CD4-positive, CD25-positive, alpha-beta regulatory T cell (primary cell): ENCODE measurements at places on chromosomes 13 and 19.

GRCh38 chr19:49520705-49521319 lies 7.0 kb upstream of the RCN3 start:
- DNase-seq, result no peak

DNA sequence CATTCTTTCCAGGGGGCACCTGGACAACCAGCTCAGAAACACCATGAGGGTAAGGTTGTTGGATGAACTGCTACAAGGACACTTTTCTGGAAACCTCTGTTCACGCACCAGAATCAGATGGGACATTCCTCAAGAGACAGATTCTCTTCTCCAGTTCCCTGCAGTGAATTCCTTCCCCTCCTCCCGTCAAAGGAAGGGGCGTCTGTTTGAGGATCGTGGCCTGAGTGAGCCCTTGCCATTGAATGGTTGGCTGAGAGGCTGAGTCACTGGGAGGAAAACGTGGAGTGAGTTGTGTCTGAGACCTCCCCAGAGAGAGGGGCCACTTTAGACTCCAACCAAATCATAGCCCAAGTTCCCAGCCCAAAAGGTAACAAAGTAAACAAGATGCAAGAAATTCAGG lies 79.4 kb upstream of the ZNF507 start:
- no peak for DNase-seq

GRCh38 chr13:107005577-107005976 lies 437.6 kb upstream of the ARGLU1 start:
- no peak for DNase-seq

GRCh38 chr19:46839752-46840497 lies 10.7 kb downstream of the AP2S1 start:
- DNase-seq, result no peak

DNA sequence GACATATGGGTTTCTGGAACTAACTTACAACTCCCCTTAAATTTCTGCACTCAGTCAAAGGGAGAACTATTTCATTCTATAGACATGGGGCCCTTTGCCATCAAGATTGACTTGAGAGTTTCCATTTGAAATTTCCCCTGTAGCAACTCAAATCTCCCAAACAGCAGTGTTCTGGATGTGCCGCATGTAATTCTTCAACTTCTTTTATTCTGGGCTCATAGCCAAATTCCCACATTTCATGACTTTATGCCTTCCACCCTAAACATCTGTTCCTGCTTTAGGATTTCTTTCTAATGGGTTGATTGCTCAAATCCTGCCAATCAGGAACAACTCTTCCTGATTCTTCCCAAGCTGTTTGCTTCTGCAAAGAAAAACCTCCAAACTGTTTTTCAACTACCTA lies 336.0 kb downstream of the TBC1D4 start:
- no peak for DNase-seq

- no peak for DNase-seq
Measured at GRCh38 chr13:83325125-83325853, 557.0 kb downstream of the SLITRK1 start.
